Stimulated activated CD8-positive, alpha-beta memory T cell treated with anti-CD3 and anti-CD28 coated beads, Interleukin-12 subunit alpha, Interleukin-12 subunit beta, amount 100 ng/mL, for 4 hours (primary cell): ENCODE measurements at places on chromosomes 1 and 21.

DNA sequence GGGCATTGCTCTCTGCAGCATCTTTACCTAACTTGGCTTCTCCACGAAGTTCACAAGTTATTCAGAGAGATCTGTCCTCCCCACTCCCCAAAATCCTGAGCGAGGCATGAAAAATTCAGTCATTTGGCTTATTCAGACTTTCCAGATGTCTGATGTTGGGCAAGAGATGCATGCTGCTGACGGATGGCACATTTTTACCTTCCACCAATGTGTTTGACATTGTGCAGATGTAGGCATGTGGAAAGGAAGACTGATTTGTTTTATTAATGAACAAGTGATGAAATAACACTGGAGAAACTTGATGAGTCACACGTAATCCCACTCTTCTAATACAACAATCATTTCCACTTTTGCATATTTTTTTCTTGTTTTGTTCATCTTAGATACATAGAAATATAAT, 86.7 kb downstream of the C1orf94 start:
- DNase-seq, result no peak

DNA sequence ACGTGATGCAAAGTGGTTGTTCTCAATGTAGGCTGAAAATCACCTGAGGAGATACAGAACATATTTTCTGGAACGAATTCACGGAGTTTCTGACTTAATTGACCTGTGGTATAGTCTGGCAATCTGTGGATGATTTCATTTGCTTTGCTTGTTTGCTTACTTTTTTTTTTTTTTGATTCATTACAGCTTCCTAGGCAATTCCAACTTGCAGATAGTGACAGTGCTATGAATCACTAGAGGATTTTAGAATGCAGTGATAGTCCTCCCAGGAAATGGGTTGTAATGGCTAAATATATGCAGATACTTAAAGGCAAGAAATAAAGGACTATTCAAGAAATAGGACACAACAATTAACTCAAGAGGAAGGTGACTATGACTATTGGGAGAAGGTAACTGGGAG, 1378.1 kb upstream of the PRMT6 start:
- no peak for DNase-seq

- DNase-seq, result no peak
Measured at GRCh38 chr1:37549341-37549740, 4.8 kb downstream of the SNIP1 start.

DNA sequence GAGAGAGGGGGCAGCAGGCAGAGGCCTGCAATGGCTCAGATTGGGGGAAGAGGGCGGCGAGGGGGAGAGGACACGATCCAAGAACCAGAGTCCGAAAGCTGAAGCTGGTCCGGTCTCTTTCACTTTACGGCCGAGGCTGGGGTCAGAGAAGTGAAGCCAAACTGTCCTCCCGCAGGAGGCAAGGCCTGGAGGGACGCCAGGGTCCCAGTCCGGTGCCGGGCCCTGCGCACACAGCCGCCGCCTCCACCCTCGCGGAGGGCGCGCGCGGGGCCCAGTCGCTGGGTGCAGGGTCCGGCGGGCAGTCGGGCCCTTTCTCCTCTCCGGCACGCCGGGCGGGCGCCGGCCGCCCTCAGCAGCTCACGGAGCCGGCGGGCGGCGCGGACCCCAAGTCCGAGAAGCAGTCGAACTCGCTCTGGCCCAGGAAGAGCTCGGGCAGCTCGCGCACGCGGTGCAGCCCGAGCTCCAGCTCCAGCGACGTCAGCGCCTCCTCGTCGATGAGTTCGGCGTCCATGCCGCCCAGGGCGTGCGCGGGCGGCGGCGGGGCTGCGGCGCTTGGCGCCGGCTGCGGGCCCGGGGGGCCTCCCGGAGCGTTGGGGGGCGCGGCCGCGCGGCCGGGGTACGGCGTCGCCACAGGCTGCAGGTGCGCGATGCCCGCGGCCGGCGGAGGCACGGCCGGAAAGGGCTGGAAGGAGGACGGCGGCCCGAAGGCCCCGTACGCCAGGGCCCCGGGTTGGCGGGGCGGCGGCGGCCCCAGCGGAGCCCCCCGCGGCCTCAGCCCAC, 749 bp downstream of the CITED4 start:
- no peak for DNase-seq

DNA sequence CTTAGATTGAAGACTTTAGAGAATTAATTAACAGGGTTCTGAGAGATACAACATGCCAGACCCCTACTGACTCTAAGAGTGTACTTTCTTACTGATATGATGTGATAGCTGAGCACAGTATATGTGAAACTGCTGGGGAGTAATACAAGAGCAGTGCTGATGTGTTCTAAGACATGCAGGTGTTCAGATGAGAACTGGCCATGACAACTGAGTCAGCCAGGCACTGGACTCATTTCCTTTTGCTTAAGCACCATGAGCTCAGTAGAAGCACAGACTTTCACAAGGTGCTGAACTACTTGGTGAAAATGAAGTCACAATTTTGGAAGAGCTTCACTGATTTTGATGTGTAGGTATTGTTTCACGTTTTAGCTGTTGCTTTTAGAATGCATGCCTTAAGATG, 15.9 kb upstream of the POGZ start:
- no peak for DNase-seq

GRCh38 chr1:75587692-75588091, 23.2 kb downstream of the SLC44A5 start:
- DNase-seq, result no peak

DNA sequence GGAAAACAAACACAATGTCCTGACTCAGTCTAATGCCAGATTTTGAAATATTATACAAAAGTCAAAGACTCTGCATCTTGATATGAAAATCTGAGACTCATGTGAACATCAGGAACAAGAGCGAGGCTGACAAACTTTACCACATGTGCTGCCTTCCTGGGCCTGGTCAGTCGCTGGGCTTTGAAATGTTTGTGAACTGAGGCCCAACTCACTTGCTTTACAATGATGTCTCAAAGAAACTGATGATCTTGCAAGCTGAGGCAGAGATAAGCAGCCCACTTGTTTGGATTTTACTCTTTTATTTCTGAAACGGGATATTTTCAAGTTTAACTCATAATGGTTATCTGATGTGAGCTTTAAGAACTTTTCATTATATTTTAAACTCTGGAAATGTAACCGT, 2.1 kb downstream of the BCAR3 start:
- no peak for DNase-seq

DNA sequence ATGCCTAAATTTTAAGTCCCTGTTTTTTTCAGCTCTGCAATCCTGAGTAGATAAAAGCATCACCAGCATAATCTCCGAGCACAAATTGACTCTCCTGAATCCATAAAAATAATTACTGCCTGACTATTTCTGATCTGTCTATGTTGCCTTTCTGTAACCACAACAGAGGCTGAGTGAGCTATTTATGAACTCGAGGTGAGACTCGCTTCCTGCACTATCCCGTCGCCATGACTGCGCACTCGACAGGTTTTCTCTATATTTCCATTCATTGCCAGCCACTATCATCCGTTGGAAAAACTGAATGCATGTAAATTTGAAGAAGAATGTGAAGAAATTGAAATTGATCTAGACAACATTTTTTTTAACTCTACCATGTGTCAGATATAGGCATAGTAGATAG, 897.2 kb downstream of the ADGRL2 start:
- DNase-seq, result no peak

GRCh38 chr1:155012026-155012546, 9.5 kb downstream of the ZBTB7B start:
- no peak for DNase-seq

DNA sequence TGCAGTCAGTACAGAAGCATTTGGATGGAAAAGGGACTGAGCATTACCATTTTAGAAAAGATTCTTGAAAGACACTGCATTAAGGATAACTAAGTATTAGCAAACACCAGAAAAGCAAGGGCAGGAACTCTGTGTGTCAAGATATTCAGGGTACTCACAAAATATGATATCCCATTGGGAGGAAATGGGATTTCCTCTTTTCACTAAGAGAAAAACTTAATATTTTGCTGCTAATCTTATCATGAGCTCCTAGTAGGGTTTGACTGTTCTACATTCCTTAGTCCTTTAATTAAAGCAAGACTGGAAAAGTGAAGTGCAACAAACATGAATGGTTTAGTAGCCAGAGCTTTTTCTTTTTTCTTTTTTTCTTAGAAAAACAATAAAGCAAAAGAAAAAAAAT, 305.9 kb upstream of the ADGRL4 start:
- DNase-seq, result no peak

- DNase-seq, result no peak
Measured at GRCh38 chr1:64196074-64196870, 7.2 kb upstream of the UBE2U start.
